ENCODE measurements at places on chromosomes 16 and 17.

DNA sequence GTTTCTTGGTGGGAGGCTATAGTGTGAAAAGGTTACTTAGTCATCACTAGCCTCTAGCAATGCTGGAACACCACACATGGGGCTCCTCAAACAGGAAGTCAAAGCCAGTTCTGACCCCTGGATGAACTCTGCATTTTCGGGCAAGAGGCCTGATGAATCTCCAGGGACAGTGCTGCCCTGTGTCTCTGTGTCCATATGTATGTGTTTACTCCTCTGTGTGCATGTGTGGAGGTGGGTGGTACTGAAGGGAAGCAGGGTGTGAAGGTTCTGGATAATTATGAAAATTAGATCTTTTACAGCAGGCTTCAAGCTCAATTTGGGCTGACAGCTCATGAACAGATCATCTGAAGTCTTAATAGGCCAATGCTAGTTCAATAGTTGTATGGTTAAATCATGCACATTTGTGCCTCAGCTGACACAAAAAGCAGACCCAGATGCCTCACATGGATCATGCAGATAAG lies 133.6 kb downstream of the SNX11 start:
- no peak for DNase-seq

GRCh38 chr16:1791256-1791942 lies 2.1 kb downstream of the IGFALS start:
- DNase-seq = no peak

- no peak for DNase-seq
These were observed 40.4 kb upstream of the ABCA5 start for GRCh38 chr17:69367298-69367697.

GRCh38 chr16:11240636-11241473 lies 15.1 kb downstream of the SOCS1 start:
- DNase-seq = no peak

DNA sequence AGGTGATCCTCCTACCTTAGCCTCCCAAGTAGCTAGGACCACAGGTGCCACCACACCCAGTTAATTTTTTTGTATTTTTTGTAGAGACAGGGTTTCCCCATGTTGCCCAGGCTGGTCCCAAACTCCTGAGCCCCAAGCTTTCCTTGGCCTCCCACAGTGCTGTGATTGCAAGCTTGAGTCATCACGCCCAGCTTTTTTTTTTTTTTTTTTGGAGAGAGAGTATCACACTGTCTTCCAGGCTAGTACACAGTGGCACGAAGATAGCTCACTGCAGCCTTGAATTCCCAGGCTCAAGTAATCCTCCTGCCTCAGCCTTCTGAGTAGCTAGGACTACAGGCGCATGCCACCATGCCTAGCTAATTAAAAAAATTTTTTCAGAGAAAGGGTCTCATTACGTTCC lies 27.2 kb downstream of the HEATR9 start:
- no peak for DNase-seq

- DNase-seq = no peak
These were observed 836.1 kb upstream of the CDH8 start for GRCh38 chr16:62872339-62872738.

- DNase-seq = peak; percentile 50
These were observed 14.4 kb downstream of the DNAJC7 start for GRCh38 chr17:42002792-42003301.

GRCh38 chr16:49495596-49496355 lies 122.2 kb downstream of the C16orf78 start:
- no peak for DNase-seq

- DNase-seq = no peak
These were observed 11.9 kb upstream of the FAAP100 start for GRCh38 chr17:81563861-81564586.

- DNase-seq = no peak
These were observed 85.3 kb upstream of the PLCG2 start for GRCh38 chr16:81693744-81694303.

- DNase-seq = no peak
These were observed 5.2 kb upstream of the OR1F1 start for GRCh38 chr16:3182608-3183444.

GRCh38 chr17:68719431-68719830 lies 118.3 kb upstream of the FAM20A start:
- DNase-seq = peak; percentile 10

- no peak for DNase-seq
These were observed 9.9 kb downstream of the ITPRIPL2 start for GRCh38 chr16:19123535-19124178.

GRCh38 chr16:48433116-48433849 lies 48.1 kb upstream of the SIAH1 start:
- no peak for DNase-seq

DNA sequence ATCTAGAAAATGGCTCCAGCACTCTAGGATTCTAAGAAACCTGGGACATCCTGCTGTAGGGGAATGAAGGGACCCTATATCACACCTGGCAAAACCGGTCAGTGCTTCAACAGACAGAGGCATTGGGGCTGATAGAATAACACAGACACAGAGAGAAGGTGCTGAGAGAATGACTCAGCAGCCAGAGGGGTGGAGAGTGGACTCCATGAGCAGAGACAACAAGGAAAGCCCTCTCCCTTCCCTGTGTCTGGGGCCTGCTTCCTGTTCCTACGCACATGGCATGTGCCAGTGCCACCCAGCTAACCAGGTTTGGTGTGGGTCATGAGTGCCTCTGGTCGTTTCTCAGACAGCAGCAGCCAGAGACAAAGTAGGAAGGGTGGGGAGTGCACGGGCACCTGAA lies 140.3 kb downstream of the CCT6B start:
- DNase-seq = no peak

GRCh38 chr17:36625188-36625587 lies 23.8 kb downstream of the MRM1 start:
- no peak for DNase-seq

- DNase-seq = no peak
These were observed 1.1 kb downstream of the ORC6 start for GRCh38 chr16:46690281-46691178.

- DNase-seq = no peak
These were observed 44.8 kb downstream of the ADCY7 start for GRCh38 chr16:50311134-50311528.

- DNase-seq = no peak
These were observed 518 bp downstream of the SH2B1 start for GRCh38 chr16:28863929-28864793.

- DNase-seq = no peak
These were observed 13.4 kb downstream of the WWP2 start for GRCh38 chr16:69775563-69775962.

- DNase-seq = no peak
These were observed 33.2 kb downstream of the CYB5D2 start for GRCh38 chr17:4175921-4176807.

DNA sequence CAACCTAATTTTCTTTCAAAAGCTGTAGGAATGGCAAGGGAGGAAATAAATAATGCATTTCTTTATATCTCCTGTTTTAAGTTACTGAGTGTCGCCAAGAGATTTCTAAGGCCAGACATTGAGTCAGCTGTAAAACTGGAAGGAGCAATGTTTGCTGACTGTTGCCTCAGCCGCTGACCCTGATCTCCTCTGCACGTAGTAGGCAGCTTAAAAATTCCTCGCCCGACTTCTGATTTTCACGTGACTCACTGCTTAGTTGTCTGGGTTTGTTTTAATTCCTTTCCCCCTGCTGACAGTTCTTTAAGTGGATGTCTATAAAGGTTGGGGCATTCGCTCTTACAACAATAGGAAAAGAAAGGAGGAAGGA lies 100.6 kb downstream of the WWOX start:
- no peak for DNase-seq

- DNase-seq = no peak
These were observed 32.3 kb downstream of the FBXO31 start for GRCh38 chr16:87351320-87351698.

- DNase-seq = no peak
These were observed 20.4 kb downstream of the SOCS1 start for GRCh38 chr16:11235703-11235991.

GRCh38 chr16:86664522-86665318 lies 86.4 kb downstream of the FOXL1 start:
- no peak for DNase-seq

DNA sequence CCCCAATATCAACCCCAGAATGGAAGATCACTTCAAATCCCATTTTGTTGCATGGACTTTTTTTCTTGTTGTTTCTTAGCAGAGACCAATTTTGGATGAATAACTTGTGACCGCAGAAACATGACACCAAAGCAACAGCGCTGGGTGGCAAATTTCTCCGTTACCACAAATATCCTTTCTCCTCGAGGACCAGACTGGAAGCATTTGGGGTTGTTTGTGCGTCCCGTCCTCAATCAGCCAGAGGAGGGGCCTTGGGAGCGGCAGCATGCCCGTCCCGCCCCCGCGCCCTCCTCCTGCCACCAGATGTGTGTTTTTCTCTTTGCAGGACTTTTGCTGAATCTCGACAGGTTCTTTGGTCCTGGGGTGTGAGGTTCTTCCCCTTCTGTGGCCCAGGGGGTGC lies 282.5 kb upstream of the FOXF1 start:
- DNase-seq = no peak

DNA sequence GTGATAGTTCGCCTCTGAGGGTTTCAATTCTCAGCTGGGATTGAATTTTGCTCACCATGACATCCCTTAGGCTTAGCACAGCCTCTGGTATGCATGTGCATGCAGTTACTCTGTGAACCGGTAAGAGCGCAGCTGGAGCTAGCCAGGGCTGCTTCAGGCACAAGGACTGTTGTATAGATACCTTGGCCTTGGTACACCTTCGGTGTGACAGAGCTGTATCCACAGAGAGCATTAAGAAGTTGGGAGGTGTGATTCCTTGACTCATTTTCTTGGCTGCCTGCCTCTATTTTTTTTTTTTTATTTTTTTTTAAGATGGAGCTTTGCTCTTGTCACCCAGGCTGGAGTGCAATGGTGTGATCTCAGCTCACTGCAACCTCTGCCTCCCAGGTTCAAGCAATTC lies 2.2 kb upstream of the NUTF2 start:
- DNase-seq = no peak

DNA sequence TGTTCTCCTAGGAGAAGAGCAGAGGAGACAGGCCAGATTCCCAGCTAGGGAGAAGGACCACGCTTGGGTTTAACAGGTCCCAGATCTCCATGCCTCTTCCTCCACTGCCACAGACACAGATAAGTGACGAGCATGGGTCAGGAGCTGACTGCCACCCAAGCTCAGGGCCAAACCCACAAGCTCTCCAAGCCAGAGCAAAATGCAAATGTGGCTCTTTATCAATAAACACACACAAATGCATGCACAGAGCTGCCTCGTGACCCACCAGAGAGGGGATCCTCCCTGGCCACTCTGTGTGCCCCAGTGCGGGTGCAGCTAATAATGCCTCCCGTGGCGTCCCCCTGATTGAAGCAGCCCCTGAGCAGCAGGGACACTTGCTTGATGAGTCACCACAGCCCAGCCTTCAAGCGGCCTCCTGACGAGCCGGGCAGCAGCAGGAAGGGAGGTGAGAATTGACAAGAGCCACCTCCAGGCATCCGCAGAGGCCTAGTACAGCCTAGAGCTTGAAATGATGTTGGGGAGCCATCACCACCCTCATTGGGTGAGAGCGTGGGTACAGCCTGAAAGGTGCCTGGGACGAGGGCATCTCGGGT lies 143.9 kb downstream of the CCDC182 start:
- DNase-seq = no peak

DNA sequence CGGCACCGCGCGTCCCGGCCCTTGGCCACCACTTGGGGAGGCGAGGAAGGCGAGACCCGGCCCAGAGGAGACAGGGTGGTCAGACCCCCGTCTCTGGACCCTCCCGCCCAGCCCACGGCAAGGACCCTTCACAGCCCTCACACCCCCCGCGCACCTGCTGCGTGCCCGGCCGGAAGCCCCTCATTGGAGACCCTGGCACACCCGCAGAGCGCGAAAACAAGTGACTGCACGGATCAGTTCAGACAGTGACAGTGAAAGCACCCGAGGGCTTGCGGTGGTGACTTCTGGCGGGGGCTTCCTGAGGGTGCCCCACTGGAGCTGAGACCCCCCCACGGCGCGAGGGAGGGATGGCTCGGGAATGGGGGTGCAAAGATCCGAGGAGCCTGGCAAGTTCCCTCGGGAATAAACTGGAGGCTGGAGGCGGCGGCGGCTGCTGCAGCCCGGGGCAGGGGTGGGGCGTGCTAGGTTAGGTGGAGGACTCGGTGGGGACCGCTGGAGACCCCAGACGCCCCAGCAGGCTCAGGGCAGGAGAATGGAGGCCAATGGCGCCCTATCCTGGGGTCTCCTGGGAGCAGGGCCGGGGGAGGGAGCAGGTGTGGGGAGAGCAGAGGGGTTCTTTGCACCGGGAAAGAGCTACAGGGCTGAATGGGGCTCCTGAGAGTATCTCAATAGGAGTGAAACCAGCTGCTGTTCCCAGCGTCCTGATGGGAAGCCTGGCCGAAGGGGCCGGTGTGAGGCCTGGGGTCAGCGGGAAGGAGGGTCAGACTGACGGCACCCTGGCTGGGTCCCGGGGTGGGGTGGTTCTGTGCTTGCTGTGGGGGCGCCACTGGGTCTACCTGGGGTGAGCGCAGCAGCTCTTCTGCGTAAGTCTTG lies 824 bp upstream of the FBXL16 start:
- no peak for DNase-seq

DNA sequence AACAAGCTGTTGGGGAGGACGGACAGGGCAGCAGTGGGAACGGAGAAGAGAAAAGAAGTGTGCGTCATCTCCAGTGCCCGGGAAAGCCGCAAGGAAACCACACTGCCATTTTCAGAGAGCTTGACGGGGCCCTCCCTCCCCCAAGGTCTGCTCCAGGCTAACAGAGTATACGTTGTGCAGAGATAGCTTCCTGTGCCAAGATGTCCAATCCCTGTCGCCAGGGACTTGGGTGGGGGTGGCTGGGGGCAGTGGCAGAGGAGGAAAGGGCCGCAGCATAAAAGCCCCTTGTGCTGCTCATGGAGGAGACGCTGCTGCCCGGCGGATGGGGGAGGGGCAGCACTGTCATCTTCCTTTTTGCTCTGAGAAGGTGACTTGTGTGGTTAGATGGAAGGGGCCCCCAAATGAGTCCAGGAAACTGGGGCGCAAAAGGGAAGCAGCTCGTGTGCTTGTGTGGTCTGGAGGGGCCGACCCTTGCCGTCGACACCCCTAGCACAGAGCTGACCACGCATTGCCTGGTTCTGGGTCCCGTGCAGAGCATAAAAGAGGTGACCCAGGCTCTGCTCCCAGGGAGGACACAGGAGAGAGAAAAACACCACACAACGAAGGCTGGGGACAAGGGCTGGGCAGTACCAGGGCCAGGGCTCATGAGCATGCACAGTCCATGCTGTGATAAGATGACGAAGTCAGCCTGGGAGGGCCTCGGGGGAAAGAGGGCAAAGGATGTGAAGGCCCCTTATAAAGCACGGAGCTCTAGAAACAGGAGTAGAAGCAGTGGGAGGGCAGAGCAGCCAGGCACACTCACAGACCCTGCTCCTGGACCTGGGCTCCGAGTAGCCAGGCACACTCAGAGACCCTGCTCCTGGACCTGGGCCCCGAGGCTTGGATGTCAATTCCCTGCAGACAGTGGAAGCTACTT lies 372.7 kb downstream of the SLC39A11 start:
- DNase-seq = no peak

All from hippocampal formation (tissue), 2 donors.